NCI-H82 (cell line): ENCODE measurements at places on chromosomes 3 and 15.

DNA sequence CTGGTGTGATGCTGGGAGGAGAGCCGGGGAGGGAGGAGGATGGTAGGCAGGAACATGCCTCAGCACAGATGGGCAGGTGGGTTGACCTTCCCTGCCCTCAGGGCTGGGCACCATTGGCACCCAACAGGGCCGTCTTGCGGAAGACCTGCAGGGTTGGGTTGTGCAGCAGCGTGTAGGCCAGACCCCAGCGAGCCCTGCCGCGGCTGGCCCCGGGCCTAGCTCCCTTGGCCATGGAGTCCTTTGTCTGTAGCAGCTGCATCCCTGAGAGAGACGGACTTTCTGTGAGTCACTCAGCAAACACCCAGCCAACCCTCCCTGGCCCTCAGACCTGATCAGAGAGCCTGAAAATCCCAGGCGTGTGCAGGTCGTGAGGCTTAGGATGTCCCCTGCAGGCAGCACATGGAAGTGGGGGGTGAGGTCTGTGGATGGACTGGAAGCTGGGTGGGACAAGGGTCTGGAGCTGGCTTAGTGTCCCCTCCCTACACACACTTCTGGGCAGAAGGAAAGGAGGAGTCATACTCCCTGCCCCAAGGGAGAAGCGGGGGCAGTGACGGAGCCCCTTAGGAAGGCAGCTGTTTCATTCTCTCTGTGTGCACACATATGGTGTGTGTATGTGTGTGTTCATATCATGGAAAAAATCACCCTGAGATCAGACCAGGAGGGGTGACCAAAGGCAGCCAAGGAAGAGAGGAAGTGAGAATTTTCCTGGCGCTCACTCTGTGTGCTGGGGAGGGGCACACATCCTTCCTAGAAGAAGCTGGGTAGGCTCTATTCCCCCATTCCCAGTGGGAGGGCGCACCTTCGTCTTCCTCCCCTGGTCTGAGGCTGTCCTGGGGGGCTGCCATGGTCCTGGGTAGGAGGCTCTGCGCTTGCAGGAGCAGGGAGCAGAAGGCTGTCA is 6.7 kb downstream of the ISLR start:
- DNase-seq = peak; percentile 39

DNA sequence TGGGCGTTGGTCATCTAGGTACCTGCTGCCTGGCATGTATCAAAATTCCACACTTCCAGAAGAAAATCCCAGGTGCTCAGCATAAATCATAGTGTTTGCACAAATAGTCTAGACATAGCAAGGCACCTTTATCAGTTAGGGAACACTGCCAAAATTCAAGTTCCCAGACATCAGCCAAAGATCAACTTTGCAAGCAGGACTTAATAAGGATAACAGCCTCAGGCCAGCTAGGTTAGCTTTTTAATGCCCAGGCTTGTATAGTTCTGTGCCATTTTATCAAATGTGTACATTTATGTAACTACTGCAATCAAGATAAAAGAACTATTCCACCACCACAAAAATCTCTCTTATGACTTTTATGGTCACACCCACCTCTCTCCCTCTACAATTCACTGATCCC is 30.7 kb downstream of the DZIP3 start:
- DNase-seq = no peak

GRCh38 chr15:67828969-67829646 is 3.8 kb downstream of the SKOR1 start:
- no peak for DNase-seq

DNA sequence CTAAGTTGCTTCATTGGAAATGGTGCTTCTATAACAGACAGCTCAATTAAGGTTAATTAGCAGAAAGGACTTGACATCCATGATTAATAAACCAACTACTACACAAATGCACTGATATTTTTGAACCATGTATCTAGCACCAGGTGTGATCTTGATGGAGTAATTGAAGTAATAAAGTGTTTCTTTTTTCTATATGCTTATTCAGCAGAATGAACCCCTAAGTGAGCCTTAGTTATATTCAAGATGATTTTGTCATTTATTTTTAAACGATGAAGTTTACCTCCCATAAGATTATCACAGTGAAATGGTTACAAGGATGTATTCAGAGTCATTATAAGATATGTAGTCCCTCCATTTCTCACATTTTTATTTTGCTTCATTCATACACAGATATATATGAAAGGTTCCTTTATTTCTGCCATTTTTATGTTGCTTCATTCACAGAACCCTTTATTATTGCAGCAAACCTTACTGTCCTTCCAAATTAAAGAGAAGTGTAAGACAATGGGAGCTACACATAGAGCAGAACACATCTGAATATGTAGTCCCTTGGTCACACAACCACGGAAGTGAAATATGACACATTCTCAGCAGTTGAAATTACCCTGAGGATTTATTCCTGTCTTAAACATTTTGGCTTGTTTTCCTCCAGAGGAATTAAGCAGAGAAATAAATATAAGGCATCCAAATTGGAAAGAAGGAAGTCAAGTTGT is 295.0 kb downstream of the RAP2B start:
- DNase-seq = no peak

DNA sequence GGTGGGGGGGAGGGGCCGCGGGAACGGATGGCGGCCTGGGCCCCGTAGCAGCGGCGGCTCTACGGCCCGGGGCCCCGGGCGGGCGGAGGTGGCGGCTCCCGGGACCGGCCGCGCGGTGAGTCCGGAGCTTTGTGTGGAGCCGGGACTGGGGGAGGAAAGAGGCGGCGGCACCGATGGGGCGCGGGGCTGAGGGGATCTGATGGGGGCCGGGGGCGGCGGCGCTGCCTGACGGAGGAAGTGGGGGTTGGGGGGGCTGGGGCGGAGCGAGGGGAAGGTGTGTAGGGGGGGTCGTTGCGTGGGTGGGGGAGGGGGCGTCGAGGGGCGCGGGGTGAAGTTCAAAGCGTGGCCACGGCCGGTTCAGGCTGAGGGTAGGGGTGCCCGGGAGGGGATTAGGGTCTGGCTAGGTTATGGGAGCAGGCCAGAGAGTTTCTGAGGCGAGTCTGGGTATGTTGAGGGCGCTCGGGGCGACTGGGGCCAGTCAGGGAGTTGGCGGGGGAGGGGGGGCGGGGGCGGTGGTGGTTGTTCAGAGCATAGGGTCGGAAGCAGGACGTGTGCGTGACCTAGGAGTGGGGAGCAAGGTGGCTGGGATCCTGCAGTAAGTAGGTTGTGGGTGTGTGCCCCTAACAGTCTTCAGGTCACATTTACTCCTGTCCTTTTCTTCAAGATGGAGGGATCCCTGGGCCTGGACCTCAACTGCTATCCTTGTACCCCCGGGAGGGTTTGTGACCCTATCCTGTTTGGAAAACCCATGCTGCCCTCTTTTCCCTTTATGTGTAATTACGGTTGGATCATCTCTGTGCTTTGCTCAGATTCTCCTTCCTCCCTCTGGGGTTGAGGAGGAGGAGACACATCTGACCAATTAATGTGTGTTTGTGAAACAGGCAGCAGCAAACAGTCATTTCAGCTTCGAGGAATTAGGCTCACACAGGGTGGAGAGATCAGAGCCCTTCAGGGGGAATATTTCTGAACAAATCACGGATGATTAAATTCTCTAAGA is 644 bp downstream of the ZNF609 start:
- DNase-seq = peak; percentile 81

GRCh38 chr15:35306361-35306981 is 221.4 kb upstream of the NANOGP8 start:
- peak; percentile 19 for DNase-seq

DNA sequence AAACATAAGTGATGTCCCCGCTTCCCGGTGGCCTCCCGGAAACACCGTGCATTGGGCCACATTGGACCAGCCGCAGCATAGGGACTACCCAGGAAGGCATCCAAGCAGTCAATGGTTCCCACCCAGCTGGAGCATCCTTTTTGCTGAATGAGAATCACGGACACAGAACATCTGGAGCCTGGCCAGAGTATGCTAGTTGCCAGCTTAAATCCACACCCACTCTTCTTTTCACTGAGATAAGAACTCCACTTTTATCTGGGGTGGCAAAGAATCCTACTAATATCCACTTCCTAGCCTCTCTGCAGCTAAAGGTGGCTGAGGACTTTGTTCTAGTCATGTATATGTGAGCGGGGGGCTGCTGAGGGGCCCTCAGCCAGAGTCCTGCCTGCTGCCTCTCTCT is 95.2 kb upstream of the PLXNA1 start:
- DNase-seq = no peak

- DNase-seq = no peak
Measured at GRCh38 chr15:101028772-101029438, 109.7 kb downstream of the LRRK1 start.

- no peak for DNase-seq
Measured at GRCh38 chr3:184307915-184308314, 6.5 kb upstream of the EIF4G1 start.

DNA sequence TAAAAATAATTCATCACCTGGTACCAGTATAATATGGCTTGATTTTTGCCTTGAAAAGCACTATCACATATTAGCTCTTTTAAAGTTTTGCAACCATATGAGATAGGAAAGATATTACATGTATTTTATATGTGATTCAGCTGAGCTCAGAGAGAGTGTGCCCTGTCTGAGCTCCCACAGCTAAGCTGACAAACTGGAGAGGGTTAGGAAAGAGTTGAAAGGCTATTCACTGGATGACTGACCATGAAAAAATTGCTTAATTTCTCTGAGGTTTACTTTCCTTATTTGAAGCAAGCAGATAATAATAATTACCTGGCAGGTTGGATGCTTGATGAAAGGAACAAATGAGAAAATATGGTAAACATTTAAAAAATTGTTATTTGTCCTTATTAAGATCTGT is 97.4 kb upstream of the CCDC80 start:
- no peak for DNase-seq

DNA sequence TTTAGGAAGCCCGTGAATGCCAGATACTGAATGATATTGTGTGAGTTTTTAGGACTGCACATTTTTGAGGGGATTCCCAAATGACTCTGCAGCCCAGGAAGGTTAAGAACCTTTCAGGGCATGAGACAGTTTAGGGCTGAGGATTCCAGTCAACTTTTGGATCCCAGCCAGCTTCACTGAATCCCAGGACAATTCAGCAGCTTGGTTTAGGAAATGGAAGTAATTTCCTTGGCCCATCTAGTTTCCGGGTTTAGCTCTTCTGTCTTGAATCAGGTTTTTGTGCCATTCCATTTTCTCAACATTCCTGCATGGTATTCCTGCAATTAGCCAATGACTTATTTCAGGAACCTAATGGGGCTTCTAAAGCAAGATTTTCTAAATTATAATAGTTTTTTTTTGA is 253.9 kb downstream of the LSAMP start:
- DNase-seq = no peak

- DNase-seq = no peak
Measured at GRCh38 chr15:37876900-37877299, 57.5 kb upstream of the TMCO5A start.

- DNase-seq = peak; percentile 50
Measured at GRCh38 chr15:67543348-67543718, 830 bp downstream of the MAP2K5 start.

DNA sequence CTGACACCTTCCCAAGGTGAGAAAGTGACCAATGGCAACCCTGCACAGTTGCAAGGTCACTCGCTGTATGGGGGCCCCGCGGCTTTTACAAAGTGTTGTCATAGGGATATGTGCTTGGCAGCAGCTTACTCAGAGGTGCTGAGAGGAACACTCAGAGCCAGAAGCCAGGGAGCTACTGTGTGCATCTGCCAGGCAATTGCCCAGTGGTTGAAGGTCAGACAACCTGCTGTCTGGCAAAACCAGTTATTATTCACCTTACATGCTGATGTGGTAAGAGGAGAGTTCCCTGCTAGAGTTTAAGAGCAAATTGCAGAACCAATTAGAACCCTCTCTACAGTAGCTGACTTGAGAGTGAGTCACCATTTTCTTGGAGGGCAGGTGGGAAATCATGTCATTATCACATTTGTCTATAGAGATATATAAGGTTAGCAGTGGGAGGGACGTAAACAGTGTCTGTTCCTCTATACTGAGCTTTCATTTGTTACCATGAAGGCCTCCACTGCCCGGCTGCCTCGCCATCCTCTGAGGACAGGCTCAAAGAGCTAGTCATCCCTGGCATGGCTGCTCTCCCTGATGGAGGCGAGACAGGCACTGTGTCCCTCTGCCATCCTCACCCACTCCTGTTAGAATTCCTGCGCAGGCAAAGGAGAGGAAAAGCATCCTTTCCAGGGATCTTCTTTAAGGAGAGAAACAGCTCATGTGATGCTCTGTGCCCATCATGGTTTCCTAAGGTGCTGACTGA is 274.4 kb downstream of the PLCL2 start:
- no peak for DNase-seq

DNA sequence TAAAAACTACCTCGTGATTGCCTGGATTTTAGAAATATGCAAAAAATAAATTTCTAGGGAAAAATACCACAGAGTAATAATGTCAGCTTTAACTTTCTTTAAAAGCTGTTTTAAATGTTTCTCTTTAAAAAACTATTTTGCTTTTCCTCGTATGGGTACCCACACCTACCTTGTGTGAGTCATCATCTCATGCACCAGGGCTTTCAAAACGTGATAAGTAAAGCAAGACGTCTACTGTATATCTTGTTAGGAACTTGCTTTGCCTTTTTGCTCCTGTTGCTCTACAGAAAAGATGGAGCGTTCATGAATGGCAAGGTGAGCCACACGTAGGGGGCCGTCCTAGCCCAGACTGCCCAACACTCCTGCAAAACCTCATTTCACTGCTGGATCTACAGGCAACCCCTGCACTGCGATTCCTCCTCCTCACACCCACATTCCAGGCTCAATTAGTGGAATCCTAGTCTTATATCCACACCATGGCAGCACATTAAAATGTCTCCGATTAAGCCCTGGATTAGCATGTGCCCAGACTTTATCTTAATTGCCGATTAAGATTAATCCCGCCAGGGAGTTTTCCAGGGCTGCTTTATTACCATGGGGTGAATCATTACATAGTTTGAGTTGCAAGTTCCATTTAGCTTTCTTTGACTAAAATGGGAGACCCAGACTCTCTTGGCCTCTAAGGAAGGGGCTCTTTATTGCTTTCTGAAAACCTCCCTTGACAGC is 293.6 kb upstream of the ICE2 start:
- peak; percentile 90 for DNase-seq

DNA sequence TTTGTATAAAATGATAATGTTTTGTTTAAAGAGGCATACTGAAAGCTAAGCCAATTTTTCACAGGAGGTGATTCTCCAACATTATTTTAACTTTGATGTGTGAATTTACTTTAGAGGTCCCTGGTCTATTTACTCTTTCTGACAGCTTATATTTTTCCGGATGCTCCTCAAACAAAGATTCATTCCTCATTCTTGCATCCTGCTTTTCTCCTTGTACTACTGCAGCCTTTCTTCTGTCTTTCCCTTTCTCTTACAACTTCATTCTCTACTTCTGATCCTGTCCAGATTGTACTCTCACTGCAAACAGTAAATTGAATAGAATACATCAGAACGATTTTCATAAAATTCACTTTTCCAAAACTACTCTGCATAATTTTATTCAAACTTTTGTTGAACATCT is 5.1 kb downstream of the NPTN start:
- DNase-seq = no peak
